ENCODE measurements at places on chromosomes 1 and 21.
A peak's percentile ranks its signal among the peaks of the same experiment; 100 is the strongest.

GRCh38 chr1:246267896-246268295 is 239.2 kb downstream of the SMYD3 start:
- no peak for DNase-seq

- DNase-seq: no peak
Observed at GRCh38 chr21:45390121-45390751, 14.7 kb upstream of the COL18A1 start.

GRCh38 chr1:37513795-37514349 is 694 bp downstream of the MEAF6 start:
- DNase-seq: peak; percentile 47

DNA sequence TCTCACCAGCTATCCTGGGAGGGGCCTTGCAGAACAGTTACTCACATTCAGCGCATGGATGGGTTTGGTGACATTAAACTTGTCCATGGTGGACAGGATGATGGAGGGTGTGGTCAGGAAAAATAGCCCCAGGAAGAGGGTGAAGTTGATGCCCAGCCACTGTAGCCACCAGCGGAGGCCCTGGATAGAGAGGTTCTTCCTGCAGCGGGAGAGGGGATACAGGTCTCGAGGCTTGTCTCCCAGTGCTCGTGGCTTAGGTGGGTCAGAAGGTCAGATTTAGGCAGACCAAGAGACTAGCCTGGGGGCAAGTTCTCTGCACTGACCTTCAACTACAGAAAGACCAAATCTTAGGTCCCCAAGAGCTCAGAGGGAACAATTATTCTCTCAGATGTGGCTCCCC is 23.0 kb downstream of the TMEM63A start:
- no peak for DNase-seq

DNA sequence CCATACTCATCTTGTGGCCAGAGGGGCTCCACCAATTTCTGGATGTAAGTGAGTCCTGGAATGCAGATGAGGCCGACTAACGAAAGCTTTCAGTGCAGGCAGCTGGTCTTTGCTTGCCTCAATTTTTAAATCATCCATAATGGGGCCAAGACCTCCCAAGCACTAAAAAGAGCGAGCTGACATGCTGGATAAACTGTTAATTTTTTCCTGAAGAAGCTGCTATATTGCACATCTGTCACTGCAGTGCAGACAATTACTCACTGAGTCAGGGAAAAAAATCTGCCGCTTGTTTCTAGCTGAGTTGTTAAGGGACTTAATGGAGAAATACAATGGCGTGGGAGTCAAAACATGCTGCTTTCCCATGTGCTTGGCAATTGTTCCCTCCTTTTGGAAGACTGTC is 205.5 kb downstream of the GPATCH2 start:
- DNase-seq: no peak

DNA sequence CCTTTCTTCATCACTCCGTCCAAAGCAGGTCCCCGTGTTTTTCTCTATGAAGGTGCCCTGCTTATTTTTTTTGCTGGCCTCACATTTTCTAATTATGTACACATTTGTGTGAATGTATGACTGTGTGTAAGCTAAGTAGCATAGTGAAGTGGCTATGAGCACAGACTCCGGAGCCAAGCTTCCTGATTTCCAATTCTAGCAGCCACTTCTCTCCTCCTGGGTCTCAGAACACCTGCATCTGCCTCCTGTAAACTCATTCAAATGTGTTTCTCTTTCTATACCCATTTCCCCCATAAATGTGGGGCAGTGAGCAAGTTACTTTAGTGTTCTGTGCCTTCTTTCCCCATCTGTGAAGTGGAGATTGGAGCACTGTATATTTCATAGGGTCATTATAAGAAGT is 2.1 kb downstream of the SLAMF6 start:
- DNase-seq: no peak

DNA sequence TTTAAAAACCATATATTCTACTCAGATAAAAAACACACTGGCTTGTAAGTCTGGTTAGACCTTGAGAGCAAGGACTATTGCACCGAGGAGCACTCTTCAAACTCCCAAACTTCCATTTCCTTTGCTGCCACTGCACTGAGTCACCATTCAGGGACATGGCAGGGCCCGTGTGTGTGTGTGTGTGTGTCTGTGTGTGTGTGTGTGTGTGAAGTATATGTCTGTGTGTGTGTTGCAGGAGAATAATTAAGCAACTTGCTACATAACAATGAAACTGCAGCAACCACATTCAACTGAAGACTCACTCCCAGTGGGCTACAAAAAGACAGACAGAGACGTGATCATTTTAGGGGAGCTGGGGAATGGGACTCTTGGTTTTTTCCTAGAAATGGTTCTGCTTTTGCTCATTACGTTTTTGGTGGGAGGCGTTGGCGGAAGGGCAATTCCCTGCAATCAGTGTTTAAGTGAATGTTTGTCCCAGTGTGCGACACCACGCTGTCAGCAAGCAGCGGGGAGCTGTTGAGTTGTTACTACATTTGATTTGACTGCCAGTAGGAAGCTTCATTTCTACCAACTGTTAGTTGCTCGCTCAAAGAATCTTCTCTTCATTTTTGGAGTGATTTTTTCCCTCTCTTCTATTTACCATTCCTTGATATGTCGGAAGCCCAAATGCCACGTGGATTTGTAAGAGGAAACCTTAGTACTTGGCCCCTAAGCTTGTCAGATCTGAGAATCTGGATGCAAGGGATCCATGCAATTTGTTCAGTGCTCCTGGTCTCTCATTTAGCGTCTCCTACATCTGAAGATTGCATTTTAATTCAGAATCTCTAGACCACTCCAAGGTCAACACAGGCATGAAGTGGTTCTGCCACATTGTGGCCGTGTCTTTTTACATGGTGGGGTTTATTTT is 36.1 kb downstream of the ESRRG start:
- no peak for DNase-seq

DNA sequence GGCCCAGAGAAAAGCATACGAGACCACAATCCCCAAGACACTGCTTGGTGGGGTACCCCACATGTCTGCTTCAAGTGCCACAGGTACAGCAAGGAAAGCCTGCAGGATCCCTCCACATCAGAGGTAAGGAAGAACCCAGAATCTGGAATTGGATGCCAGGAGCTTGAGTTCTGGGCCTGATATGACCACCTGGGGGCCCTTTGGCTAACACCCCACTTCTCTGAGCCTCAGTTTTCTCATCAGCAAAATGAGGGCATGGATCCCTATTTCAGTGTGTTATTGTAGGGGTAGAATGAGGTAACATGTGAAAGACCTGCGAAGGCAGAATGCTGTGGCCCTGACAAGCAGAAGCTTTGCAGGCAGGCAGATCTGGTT is 24.5 kb downstream of the NAV1 start:
- no peak for DNase-seq

GRCh38 chr21:34526618-34527290 is 14.7 kb upstream of the KCNE1 start:
- DNase-seq: no peak

DNA sequence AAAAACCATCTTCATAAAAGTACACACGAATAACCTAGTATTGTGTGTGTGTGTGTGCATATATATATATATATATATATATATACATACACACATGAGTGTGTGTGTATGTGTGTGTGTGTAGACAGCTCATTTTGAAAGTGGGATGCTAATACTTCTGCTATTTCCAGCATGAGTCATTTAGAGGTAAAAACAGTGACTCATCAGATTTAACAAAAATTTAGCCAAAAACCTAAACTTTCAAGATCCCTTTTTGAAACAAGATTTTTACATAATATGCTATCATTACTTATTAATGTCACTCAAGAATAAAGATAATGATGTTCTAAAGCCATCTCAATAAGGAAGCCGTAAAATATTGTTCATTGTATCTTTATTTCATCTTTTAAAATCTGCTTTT is 35.6 kb upstream of the ADGRL4 start:
- DNase-seq: no peak

DNA sequence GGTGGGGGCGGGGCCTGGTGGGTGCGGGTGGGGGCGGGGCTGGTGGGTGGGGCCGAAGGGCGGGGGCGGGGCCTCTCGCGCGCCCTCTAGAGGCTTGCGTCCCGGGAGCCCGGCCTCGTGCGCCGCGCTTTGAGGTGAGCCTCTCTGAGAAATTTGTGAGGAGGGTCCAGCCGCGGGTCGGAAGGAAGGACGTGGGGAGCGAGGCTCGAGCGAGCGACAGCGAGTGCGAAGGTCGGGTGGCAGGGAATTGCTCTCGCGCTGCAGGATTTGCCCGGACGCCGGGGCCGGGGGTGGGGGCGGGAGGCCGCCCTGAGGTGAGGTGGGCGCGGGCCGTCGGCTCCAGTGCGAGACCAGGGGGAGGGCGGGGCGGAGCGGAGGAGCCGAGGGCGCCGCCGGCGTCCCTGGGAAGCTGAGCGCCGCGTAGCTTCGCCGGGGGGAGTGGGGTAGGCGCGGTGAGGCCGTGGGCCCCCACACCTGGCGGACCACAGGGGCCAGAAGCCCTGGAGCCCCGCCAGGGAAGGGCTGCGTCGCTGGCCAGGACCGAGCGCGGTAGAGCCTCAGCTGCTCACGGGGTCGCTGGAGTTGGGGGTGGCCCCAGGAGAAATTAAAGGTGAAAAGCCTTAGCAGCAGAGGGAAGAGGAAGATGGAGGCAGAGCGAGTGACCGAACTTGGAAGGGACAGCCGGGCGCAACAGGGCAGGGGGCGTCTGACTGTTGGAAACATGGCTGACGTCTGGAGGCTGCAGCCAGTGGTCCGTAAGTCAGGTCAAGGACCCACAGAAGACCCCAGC is 754 bp upstream of the LSS start:
- no peak for DNase-seq

DNA sequence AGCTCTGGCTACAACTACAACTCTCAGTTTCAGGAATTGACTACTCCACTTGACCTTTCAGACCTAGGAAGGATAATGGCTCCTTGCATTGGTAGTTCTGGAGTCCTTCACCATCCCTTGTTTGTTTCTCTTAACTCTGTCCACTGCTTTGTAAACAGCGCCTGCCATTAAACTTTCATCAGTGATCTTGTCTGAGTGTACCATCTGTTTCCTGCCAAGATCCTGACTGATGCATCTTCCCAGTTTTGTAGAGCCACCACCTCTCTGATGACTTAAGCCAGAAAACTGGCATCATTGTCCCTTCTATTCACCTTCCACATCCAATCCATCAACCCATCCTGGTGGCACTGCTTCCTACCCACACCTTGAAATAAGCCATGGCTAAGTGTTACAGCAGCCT is 15.2 kb downstream of the MAP10 start:
- DNase-seq: no peak

DNA sequence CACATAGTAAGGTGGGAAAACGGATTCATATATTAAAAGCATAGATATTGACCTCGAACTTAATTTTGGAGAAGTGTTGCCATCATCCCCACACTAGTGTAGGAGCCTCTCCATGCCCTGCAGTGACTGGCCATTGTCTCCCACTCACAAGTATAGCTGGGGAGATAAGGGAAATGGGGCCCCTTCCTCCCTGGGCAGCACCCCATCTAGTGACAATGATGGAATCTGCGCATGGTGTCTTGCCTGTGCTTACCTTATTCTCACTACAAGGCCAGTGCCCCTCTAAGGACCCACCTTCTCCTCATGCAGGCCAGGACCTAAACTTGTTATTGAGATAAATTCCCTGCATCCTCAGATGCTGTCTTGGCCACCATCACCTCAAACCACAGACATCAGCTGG is 374.9 kb downstream of the NTNG1 start:
- no peak for DNase-seq

DNA sequence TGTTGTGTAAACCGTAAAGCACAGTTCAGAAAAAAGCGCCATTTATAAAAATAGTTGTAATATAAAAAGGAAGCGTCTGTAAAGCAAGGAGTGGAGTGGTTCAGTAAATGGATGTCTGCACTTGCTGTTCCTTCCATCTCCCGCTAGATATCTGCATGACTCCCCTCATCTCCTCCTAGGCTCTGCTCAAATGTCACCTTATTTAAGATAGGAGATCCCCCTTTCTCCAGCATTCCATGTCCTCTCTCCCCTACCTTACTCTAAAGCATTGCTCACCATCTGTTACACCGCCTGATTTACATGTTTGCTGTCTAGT is 745 bp downstream of the MUL1 start:
- no peak for DNase-seq

GRCh38 chr1:89269277-89269676 is 3.4 kb downstream of the GBP5 start:
- DNase-seq: no peak

- DNase-seq: no peak
Observed at GRCh38 chr1:8941906-8942305, 3.8 kb upstream of the CA6 start.

GRCh38 chr21:17201741-17202260 is 311.0 kb upstream of the CXADR start:
- DNase-seq: no peak

GRCh38 chr1:117320515-117320914 is 46.7 kb upstream of the MAN1A2 start:
- no peak for DNase-seq

DNA sequence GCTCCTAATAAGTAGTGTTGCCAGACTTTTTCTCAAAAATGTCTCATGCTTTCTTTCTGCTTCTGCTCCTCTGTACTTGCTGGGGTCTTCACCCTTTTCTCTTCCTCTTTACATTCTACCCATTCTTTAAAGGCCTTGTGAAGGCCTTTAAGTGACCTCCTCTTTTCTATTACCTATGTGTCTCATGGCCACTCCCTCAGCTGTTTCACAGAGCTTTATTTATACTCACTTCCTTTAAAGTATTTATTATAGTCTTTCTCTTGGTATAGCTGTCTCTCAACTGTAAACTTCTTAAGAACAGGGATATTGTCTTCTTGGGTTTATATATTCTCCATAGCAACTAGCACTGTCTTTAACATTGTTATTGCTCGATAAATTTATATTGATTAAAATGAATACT is 792 bp downstream of the GOLPH3L start:
- DNase-seq: no peak

- DNase-seq: no peak
Observed at GRCh38 chr1:73862355-73862754, 335.6 kb downstream of the LRRIQ3 start.

GRCh38 chr1:207145401-207146058 is 41.5 kb downstream of the C4BPA start:
- no peak for DNase-seq

DNA sequence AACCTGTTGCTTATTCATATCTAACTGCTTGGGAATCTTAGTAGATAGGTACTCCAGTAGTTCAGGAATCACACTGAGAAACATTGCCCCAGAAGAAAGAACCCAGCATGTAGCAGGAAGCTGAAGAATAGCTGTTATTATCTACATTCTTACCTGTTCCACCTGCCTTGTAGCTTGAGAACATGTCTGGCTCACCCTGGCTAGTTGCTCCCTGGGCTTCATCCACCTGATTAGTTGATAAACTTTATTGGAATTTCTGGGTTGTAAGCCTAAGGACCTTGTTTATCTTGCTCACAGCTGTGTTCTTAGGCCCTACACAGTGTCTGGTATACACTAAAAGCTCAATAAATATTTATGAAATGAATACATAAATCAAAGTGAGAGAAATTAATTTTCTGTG is 106.3 kb upstream of the DMRTA2 start:
- no peak for DNase-seq

- no peak for DNase-seq
Observed at GRCh38 chr1:62433861-62434617, 2.8 kb upstream of the USP1 start.

DNA sequence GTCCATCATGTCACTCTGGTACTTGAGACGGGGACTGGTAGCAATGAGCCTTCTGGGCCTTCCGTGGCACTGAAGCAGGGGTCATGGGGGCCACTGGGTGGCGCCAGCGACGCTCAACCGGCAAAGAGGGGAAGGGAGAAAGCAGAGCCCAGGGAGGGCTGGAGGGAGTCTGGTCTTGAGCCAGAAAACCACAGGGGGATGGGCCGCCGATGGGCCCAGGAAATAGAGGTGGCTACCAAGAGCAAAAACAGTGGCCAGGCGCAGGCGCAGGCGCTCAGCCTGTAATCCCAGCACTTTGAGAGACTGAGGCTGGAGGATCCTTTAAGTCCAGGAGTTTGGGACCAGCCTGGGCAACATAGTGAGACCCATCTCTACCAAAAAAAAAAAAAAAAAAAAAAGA is 21.8 kb downstream of the EXOC8 start:
- no peak for DNase-seq

Data from stimulated activated CD8-positive, alpha-beta memory T cell treated with anti-CD3 and anti-CD28 coated beads, Interleukin-12 subunit alpha, Interleukin-12 subunit beta, amount 100 ng/mL, for 4 hours (primary cell).